ENCODE measurements at places on chromosomes 3 and 15.
A peak's percentile ranks its signal among the peaks of the same experiment; 100 is the strongest.

GRCh38 chr3:30281526-30281925, 324.9 kb upstream of the TGFBR2 start:
- DNase-seq = peak; percentile 29

DNA sequence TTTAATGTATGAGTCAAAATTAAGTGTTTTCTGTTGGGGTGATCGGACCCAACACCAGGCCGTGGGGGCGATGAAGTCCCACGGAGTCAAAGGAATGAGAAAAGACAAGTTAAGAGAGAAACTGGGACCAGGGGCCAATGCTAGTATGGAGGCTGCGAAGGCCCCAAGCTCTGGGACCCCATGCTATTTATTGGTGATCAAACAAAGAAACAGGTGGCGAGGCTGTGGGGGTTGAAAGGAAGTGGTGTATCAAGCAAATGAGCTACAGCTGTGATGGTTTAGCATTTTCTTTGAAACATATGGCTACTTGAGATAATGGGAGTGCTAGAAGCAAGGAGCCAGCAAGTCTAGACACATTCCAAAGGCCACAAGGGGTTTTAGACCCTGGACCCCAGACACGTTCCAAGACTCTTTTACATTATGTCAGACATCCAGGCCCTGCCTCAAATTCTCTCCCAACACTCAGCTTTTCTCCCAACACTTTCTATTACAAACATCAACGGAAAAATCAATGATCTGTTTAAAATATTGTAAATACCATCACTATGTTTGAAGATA, 56.0 kb upstream of the SNRPN start:
- no peak for DNase-seq

DNA sequence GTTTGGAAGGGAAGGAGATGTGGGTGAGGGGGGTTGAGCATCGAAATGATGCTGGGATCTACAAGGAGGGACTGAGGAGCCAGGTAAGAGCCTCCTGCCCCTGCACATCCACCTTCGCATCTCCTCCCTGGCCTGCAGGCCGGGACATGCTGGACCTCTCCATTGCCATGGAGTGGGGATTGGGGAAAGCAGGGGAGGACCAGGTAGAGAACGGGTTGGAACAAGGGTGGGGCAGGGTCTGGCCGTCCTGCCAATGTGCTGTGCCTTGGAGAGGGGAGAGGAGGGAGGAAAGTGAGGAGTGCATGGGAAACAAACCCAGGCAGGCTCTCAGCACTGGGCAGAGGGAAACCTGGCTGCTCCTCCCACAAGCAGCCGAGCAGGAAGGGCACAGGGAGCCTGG, 10.6 kb downstream of the PLA2G4B start:
- no peak for DNase-seq

DNA sequence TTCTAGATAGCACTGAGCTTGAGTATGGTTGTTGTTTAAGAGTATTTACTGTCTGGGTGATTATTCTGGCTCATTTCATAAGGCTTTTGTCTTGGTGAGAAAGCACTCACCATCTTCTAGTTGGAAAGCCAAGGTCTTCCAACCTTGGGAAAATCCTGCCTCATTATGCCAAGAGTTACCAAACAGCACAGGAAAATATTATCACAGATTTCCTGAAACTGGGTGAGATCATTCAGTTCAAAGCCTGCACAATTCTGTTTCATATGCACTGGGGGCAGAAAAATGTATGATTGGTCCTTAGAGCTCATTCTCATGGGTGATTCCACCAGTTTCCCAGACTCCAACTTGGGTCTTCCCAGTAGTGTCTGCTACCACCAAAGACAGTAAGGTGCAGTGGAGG, 291.8 kb downstream of the RORA start:
- DNase-seq = no peak

DNA sequence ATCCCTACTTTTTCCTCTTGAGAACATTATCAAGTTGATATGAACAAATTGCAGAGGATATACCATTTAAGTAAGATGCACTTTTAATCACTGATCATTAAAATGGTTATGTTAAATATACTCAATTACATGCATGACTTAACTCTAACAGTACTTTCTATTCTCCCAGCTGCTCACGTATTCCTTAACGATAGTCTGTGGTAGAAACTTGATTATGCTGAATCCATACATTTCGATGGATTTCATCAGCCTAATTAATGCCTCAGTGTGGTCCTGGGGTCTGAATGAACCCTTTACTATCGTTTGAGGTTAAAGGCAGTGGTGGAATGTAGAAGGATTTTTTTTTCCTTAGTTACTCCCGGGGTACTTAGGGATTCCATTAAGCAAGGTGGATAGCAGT, 18.6 kb downstream of the SOX2 start:
- DNase-seq = no peak

DNA sequence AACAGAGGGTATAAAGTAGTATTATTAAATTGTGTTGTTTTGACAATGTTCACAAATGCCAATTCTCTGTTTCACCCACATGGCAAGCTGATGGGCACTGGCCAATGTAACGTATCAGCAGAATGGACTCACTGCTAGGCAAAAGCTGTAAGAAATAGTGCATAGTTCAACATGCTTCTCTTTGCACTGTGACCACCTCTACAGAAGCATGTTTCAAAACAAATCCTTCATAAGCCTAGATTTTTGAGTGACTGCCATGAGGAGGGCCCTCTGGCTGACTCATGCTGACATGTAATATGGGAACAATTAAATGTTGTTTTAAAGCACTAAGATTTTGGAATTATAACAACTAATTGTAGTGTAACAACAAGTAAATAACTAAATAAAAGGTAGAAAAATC, 3.2 kb downstream of the GBE1 start:
- peak; percentile 88 for DNase-seq

DNA sequence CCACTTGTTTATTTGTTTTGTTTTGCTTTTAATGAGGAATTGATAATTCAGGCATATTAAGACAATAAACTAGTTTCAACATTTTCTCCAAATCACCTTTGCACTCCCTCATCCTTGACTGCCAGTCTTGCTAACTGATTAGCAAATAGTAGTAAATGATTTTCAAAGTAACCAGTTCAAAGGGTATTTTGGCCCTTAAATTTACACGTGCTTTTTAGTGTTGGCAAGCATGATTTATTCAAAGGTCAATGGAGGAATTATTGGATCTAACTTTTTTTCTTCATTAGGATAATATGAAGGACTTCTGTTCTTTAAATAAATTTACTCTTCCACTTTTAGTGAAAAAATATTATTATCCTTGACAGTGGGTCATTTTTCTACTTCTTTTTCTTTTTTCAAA, 53.8 kb downstream of the BCHE start:
- DNase-seq = no peak

- no peak for DNase-seq
Observed at GRCh38 chr15:38860253-38860652, 295.6 kb upstream of the RASGRP1 start.

DNA sequence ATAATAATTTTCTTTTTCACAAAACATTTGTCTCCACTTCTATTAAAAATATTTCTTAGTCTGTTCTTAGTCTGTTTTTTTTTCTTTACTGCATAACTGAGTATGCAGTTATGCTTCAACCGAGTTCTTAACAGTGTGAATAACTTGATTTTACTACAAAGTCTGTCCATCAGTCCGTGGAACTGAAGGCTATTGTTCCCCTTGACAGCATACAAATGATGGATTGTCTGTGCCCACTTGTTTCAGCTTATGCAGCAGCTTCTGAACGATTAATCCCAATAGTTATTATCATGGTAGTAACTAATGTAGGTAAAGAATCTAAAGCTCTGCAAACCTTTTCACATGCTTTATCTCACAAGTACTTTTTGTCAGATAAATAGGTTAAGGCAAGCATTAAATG, 150.7 kb downstream of the SSR3 start:
- no peak for DNase-seq

DNA sequence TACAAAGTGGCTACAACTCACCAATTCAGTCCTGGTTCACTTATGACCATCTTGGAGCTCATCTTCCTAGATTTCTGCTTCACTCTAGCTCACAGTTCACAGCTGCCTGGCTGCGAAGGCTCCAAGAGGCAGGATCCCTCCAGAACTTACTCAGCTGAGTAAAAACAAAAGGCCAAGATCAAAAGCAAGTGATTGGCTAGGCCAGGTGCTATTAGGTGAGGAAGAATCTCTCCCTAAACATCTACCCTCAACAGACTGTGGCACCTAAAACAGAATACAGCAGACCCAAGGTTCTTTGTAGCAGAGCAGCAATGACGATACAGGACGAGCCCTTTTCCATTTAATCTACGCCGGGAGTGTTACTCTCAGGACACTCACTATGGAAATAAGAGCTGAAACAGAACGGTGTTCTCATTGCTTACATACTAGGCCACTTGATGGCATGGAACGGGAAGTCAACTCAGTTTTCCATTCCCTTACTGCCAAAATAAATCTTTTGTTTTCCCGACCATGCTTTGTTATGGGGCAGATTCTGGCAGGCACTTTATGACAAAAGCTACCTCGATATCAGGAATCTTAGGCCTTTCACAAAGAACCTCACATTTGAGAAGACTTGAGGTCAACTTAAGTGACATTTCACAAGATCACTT, 901 bp downstream of the ICE2 start:
- DNase-seq = peak; percentile 12

- no peak for DNase-seq
Observed at GRCh38 chr15:61605343-61605742, 376.2 kb upstream of the RORA start.

DNA sequence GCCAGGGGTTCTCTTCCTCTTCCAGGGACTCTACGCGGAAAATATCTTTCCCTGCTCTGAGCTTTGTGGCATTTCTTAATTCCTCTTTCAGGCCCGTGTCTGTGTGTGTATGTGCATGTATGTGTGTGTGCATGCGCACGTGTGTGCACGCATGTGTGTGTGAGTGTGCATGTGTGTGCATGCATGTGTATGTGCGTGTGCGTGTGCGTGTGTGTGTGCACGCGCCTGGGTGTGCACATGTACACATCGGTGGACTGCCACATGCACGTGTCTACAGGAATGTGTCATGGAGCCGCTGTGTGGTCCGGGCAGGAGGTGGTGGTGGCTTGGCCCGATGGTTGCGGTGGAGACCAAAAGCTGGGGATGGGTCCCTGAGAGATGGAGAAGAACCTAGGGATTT, 133.0 kb downstream of the FBLN2 start:
- DNase-seq = no peak

- no peak for DNase-seq
Observed at GRCh38 chr15:45179221-45179985, 8.4 kb downstream of the SHF start.

GRCh38 chr15:85475711-85476110, 95.3 kb downstream of the AKAP13 start:
- DNase-seq = no peak

DNA sequence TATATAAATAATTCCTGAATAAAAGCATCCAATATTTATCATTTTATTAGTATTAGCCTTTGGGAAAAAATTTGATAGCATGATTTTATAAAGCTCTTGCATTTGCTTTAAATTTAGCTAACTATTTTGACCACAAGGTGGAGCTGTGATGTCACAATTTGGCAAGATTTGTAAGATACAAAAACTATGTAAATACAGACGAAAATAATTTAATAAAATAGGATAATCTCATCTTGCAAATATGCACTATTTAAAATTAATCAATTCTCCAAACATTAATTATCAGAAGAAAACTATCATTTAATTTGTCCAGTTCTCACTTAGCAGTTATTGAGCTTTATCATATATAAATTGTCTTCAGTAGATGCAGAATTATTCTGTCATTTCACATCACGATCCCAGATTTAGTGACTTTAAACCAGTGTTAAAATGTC, 95.4 kb downstream of the PLOD2 start:
- DNase-seq = peak; percentile 67

DNA sequence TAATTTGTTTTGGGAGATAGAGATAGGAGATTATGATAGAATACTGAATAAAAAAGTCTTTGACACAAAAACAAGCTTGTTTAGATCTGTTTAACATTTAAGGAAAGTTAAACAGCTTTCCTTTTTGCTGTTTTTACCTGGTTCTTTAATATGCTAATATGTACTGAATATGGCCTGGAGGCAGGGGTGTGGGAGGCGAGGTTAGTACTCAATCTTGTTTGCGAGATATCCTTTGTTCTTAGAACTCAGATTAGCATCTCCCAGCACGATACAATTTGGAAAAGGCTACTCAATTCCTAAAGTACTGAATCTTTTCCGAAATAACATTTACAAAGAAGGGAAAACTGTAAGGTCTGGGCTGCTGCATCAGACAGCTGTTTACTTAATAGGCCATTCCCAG, 40.8 kb upstream of the ST3GAL6 start:
- DNase-seq = no peak

- peak; percentile 45 for DNase-seq
Observed at GRCh38 chr3:134883697-134884385, 88.8 kb downstream of the EPHB1 start.

DNA sequence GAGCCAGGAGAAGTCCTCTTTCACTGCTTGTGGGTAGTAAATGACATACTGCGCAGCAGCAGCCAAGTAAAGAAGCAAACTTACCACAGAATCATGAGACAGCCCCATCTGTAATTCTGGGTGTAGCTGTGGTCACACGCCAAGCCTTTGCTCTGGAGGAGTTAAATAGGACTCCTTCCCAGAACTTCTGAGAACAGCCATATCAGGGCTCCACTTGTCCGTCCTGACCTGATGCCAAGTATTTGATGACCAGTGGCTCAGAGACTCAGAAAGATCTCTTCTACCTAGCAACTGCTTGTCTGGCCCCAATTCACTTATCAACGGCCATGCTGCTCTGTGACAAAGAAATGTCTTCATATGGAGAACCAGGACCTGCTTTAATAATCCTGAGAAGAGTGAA, 20.6 kb upstream of the GOLIM4 start:
- no peak for DNase-seq

- DNase-seq = no peak
Observed at GRCh38 chr15:81080996-81081395, 53.1 kb upstream of the CFAP161 start.

- DNase-seq = no peak
Observed at GRCh38 chr3:27657871-27658270, 64.3 kb downstream of the EOMES start.

DNA sequence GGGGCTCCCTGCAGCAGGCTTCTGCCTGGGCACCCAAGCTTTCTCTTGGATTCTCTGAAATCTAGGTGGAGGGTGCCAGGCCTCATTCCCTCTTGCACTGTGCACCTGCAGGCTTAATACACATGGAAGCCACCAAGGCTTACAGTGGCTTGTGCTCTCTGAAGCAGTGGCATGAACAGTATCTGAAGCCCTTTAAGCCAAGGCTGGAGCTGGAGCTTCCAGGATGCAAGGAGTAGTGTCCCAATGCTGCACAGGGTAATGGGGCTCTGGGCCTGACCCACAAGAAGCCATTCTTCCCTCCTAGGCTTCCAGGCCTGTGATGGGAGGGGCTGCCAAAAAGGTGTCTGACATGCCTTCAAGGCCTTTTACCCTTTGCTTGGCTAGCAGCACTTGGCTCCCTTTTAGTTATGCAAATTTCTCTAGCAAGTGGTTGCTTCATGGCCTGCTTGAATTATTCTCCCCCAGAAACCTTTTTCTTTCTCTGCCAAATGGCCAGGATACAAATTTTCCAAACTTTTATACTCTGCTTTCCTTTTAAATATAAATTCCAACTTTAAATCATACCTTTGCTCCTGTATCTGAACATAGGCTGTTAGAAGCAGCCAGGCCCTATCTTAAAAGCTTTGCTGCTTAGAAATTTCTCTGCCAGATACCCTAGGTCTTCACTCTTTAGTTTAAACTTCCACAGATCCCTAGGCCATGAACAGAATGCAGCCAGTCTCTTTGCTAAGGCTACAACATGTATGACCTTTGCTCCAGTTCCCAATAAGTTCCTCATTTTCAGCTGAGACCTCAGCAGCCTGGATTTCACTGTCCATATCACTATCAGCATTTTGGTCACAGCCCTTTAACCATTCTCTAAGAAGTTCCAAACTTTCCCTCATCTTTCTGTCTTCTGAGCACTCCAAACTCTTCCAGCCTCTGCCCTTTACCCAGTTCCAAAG, 201.1 kb upstream of the LRRFIP2 start:
- no peak for DNase-seq

Measured in fibroblast of skin of abdomen (primary cell).